Liver (tissue), 10 donors: ENCODE measurements at places on chromosomes 2 and 18. TPM values are rescaled to one million over a fixed set of nuclear protein-coding genes. Genes with fewer than 3 reads are reported as not detected.

- no peak for DNase-seq
Measured at GRCh38 chr2:96150007-96150640, 4.9 kb upstream of the DUSP2 start.

RGPD5 gene
- 10.0 TPM for total RNA-seq

- DNase-seq, result no peak
Measured at GRCh38 chr18:26252411-26252810, 26.2 kb downstream of the TAF4B start.

TUBA3D gene
- total RNA-seq, result 0.08 TPM

- no peak for DNase-seq
Measured at GRCh38 chr2:96636551-96637171, 1.5 kb downstream of the KANSL3 start.

- no peak for DNase-seq
Measured at GRCh38 chr2:47214990-47215389, 59.9 kb upstream of the STPG4 start.

GRCh38 chr18:48742706-48743475, 204.1 kb downstream of the CTIF start:
- no peak for DNase-seq

DNA sequence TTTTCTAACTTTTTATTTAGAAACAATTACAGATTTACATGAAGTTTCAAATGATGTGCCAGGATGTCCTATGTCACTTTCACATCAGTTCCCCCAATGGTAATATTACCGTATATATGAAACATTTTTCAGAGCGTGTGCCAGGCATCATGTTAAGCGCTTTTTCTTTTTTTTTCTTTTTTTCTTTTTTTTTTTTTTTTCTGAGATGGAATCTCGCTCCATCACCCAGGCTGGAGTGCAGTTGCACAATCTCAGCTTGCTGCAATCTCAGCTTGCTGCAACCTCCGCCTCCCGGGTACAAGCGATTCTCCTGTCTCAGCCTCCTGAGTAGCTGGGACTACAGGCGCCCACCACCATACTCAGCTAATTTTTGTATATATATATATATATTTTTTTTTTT, 5.6 kb upstream of the PPP4R1 start:
- no peak for DNase-seq

INPP5D gene
- total RNA-seq, result 8.9 TPM

- DNase-seq, result no peak
Measured at GRCh38 chr2:31511376-31511775, 69.4 kb downstream of the SRD5A2 start.

DNA sequence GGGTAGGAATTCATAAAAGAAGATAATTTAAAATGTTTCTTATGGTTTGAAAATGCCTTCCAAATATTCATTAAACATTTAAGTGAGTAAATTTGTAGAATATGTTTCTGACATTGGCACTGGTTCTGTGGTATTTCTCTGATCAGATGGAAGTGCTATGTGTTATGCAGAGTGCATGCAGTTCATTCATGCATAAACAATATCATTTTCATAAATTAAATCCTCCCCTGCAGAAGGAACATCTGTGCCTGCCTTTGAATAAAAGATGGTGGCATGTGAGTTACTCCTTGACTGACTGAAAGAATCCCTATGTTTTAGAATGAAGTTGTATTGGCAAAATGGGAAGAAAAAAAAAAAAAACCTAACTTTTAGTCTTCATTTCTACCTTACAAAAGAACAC, 5.9 kb downstream of the NEUROD1 start:
- DNase-seq, result no peak

CNGA3 gene
- total RNA-seq, result not detected

DNA sequence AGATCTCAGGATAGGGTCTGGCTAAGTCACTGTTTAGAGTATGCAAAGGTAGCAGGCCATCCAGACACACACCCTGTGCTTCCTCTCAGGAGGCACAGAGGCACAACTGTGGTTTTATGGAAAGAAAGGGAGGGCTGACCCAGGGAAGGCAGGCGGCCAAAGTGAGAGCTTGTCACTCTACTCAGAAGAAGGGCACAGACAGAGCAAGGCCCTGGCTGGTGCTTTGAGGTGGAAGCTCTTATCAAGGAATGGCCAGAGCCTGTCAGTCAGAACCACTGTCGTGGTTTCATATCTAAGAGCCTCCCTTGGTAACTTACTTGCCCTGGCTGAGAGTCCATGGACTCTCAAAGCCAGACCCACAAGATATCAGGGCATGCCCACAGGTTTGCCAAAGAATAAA, 40.7 kb downstream of the SLC9A2 start:
- no peak for DNase-seq

- DNase-seq, result no peak
Measured at GRCh38 chr2:234550056-234550455, 53.2 kb upstream of the ARL4C start.

CFC1 gene
- total RNA-seq, result not detected

CHRNA1 gene
- total RNA-seq, result not detected

- DNase-seq, result no peak
Measured at GRCh38 chr2:222410534-222410933, 13.8 kb upstream of the SGPP2 start.

- no peak for DNase-seq
Measured at GRCh38 chr2:7225848-7226247, 308.6 kb downstream of the RNF144A start.

GRCh38 chr2:3805201-3805939, 102.0 kb downstream of the DCDC2C start:
- DNase-seq, result no peak

SNORC gene
- 12.3 TPM for total RNA-seq

- no peak for DNase-seq
Measured at GRCh38 chr2:63827749-63828148, 13.9 kb upstream of the UGP2 start.

- no peak for DNase-seq
Measured at GRCh38 chr2:3807853-3808252, 104.5 kb downstream of the DCDC2C start.

ECEL1 gene
- not detected for total RNA-seq

FAP gene
- 0.23 TPM for total RNA-seq

GRCh38 chr2:18290386-18290785, 270.1 kb downstream of the RDH14 start:
- no peak for DNase-seq

DNA sequence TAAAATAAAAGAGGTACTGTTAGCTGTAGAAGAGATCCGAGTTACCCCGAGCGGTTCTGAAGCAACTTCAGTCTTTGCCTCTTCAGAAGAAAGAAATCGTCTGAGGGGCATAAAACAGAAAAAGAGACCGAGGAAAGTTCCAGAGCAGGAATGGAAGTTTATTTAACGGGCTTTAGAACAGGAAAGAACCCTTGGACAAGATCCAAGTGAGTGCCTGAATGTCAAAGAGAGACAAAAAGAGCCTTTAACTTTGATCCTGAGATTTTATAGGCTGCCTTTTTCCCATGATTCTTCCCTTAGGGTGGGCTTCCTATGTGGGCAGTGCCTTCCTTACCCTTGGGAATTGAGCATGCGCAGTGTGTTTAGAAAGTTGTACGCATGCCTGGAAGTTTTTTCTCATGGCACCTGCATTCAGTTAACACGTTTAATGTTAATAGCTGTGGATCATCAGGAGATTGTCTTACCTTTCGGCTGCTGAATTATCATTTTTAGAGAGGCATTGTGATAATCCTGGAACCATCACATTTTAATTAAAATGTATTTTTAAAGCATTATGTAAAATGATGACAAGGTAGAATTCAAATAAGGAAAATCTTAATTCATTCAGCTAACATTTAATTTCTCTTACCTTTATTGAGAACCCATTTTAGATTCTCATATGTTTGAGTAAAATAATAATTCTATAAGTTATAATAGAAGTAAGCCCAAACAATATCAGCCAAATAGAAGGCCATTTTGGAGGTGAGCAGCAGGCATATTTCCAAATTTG, 269.5 kb upstream of the ZSWIM2 start:
- no peak for DNase-seq

DNA sequence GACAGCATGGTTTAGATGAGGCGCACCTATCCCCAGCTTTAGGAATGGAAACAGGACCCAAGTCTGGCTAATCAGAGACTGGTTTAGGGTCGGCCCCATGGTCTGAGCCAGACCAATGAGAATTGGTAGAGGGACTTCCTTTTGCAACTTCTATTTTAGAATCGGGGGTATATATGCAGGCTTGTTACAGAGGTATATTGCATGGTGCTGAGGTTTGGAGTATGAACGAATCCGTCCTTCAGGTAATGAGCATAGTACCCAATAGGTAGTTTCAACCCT, 1.5 kb upstream of the BOLA3 start:
- no peak for DNase-seq

GRCh38 chr2:238313289-238313990, 6.9 kb upstream of the TRAF3IP1 start:
- no peak for DNase-seq

WDPCP gene
- total RNA-seq, result 3.6 TPM

- DNase-seq, result no peak
Measured at GRCh38 chr2:212536817-212537725, 1.5 kb downstream of the ERBB4 start.
